ENCODE measurements at places on chromosomes 3 and 15. TPM values are rescaled to one million over a fixed set of nuclear protein-coding genes. Genes with fewer than 3 reads are reported as not detected.

Gene PLSCR5
- not detected for polyA plus RNA-seq

Gene SLC15A2
- 16.0 TPM for polyA plus RNA-seq

GRCh38 chr15:80494351-80494751 lies 90.2 kb downstream of the ARNT2 start:
- DNase-seq = peak; percentile 67

DNA sequence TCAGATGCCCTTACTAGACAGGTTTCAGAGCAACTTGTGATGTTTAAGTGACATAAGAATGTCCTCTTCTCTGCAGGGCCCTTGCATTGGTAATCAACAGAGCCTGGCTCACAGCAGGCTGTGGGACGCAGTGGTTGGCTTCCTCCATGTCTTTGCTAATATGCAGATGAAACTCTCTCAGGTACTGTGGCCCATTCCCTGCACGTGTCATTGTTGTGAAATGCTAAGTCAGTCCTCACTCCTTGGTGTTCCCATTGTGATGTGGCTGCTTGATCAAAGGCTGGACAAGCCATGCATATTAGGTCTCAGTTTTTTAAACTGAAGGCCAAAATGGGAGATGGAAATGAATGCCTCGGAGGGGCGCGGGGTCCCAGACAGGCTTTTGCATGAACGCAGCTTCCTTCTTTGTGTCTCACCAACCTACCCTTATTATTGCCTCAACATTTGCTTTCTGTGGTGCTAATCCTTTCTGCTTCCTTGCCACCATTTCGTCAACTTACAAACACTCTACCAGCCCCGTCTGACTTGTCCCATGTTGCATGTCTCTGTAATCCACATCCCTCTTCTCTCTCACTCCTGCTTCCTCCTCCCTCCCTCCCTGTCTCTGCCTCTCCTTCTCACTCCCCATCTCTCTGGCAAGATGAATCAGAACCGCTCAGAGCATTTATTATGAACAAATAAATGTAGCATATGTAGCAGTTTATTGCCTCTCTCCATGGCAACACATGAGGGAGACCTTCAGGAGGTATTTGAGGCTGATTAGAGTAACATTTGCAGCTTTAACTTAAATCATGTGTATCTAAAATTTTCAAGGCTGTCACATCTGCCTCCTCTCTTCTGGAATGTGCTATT lies 133.2 kb upstream of the CHRM5 start:
- no peak for DNase-seq

DNA sequence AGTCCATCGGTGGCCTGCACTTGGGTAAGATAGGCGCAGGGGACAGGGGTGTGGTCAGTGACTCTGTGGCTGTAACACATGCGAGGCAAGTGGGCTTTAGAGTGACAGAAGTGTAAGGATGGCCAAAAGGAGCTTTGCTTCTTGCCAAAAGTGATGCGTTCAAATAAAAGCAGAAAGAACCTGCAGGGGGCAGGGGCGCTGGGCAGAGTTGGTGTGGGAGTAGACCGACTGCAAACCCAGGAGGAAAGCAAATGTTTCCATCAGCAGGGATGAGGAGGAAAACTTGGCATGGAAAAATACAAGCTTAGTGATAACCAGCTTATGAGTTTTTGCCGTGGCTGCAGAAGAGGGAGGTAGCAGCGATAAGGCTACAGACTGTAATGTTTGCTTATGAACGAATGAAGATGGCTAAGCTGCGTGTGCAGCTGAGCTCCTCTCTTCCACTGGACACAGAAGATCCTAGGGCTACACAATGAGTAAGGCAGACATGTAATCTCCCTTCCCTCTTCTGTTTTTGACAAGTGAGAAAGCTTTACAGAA lies 149.4 kb downstream of the WNT5A start:
- DNase-seq = no peak

- no peak for DNase-seq
Observed at GRCh38 chr3:134754768-134755559, 40.1 kb upstream of the EPHB1 start.

GRCh38 chr3:149223461-149223820 lies 1.8 kb upstream of the CP start:
- DNase-seq = no peak

DNA sequence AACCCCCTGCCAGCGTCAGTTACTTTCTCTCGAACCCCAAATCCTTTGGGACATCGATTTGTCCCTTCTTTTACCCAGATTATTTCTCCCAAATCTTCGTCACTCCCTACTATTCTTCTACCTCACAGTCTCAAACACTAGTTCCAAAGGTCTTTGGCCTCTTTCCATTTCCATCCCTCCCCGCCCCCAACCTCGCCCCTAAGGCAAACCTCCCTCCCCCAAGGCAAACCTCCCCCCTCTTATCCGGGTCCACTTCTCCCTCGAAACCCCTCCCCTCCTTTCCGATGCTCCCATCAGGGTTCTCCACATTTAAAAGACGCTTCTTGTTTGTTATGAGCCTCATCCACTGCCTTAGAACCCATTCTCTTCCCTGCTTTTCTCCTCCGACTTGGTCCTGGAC lies 583 bp downstream of the EAF1 start:
- no peak for DNase-seq

GRCh38 chr3:12999147-13000140 lies 73.8 kb downstream of the IQSEC1 start:
- no peak for DNase-seq

Gene SPSB4
- polyA plus RNA-seq = 14.8 TPM

Gene ERICH6
- polyA plus RNA-seq = 1.0 TPM

- no peak for DNase-seq
Observed at GRCh38 chr3:126314790-126315658, 42.2 kb downstream of the KLF15 start.

- peak; percentile 44 for DNase-seq
Observed at GRCh38 chr3:111668888-111669488, 73.8 kb upstream of the ZBED2 start.

DNA sequence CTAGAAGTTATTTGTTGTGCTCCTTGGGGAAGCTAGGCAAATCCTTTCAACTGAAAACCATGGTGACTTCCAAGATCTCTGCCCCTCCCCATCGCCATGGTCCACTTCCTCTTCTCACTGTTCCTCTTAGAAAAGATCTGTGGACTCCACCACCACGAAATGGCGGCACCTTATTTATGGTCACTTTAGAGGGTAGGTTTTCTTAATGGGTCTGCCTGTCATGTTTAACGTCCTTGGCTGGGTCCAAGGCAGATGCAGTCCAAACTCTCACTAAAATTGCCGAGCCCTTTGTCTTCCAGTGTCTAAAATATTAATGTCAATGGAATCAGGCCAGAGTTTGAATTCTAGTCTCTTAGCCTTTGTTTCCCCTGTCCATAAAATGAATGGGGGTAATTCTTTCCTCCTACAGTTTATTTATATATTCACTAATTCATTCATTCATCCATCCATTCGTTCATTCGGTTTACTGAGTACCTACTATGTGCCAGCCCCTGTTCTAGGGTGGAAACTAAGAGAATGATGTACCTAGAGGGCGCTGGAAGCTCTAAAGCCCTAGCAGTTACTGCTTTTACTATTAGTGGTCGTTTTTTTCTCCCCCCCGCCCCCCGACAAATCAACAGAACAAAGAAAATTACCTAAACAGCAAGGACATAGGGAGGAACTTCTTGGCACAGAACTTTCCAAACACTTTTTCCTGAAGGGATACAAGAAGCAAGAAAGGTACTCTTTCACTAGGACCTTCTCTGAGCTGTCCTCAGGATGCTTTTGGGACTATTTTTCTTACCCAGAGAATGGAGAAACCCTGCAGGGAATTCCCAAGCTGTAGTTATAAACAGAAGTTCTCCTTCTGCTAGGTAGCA lies 657 bp downstream of the PATL2 start:
- DNase-seq = no peak

- no peak for DNase-seq
Observed at GRCh38 chr3:5020242-5020722, 41.0 kb downstream of the BHLHE40 start.

DNA sequence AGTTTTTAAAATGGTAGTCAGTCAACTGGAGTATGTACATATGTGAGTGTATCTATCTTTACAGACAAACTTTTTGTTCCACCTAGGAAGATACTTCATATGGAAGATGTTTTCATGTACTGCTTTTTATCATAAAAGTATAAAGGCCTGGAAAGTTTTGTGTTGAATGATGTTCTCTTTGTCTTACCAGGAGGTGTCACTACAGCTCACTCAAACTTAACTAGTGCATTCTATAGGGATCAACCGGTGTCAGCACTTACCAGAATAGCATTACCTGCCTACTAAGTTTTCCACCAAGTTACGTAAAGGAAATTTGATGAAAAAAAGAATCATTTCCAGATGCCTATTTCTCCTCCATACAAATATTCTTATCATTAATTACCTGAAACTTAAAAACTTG lies 522.6 kb upstream of the SEMA6D start:
- peak; percentile 29 for DNase-seq

DNA sequence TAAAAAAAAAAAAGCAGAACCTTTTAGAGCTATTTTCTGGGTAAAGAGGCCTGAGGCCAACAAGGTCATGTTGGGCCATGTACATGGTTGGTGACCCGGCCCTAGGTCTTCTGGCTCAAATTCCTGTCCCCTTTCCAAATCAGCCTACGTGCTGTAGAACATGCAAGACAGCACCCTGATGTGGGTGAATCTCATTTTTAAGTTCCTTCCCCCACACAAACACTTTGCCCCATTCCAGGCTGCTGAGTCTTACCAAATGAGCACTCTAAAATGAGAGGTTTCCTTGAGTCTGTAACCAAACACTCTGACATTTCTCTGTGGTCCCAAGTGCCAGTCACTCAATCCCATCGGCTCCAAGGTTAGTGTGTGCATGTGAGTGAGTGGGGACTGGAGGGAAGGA lies 9.4 kb downstream of the BCL6 start:
- DNase-seq = no peak
